ENCODE measurements at places on chromosomes 1 and 21. TPM values are rescaled to one million over a fixed set of nuclear protein-coding genes. Genes with fewer than 3 reads are reported as not detected.

- no peak overlapping the region for H3K4me3 ChIP-seq
- no peaks in the 10 kb centered on the region for H3K27me3 ChIP-seq
- no peak for DNase-seq
- H3K27ac ChIP-seq, result no peak overlapping the region
- H3K4me1 ChIP-seq, result no peaks in the 10 kb centered on the region
Observed at GRCh38 chr1:119410961-119411360, 4.0 kb upstream of the HSD3B2 start.

DISP3 gene
- total RNA-seq, result 2.3 TPM

GRCh38 chr1:160209321-160210046 lies 4.3 kb downstream of the PEA15 start:
- no peak for DNase-seq
- H3K27ac ChIP-seq, result peak overlapping the region; percentile 98
- H3K36me3 ChIP-seq, result peaks cover 19% of the 10 kb centered on the region
- peaks cover 18% of the 10 kb centered on the region for H3K4me1 ChIP-seq
- H3K27me3 ChIP-seq, result no peaks in the 10 kb centered on the region

DPYD gene
- 19.0 TPM for total RNA-seq

- no peak overlapping the region for H3K4me3 ChIP-seq
- H3K4me1 ChIP-seq, result peaks cover 26% of the 10 kb centered on the region
- H3K27me3 ChIP-seq, result no peaks in the 10 kb centered on the region
- no peak overlapping the region for H3K27ac ChIP-seq
- H3K36me3 ChIP-seq, result peaks cover 6% of the 10 kb centered on the region
- DNase-seq, result peak; percentile 16
Observed at GRCh38 chr1:36086529-36087232, 2.0 kb upstream of the ADPRS start.

GRCh38 chr1:64424412-64424811 lies 45.5 kb upstream of the CACHD1 start:
- H3K36me3 ChIP-seq, result no peaks in the 10 kb centered on the region
- no peak overlapping the region for H3K4me3 ChIP-seq
- DNase-seq, result no peak
- no peak overlapping the region for H3K27ac ChIP-seq

GRCh38 chr1:231523816-231524215 lies 4.7 kb upstream of the TSNAX start:
- H3K4me1 ChIP-seq, result peaks cover 6% of the 10 kb centered on the region
- no peak overlapping the region for H3K4me3 ChIP-seq
- H3K27me3 ChIP-seq, result no peaks in the 10 kb centered on the region
- H3K27ac ChIP-seq, result no peak overlapping the region
- DNase-seq, result no peak

MMEL1 gene
- 0.22 TPM for total RNA-seq

- no peak overlapping the region for H3K27ac ChIP-seq
- DNase-seq, result no peak
- H3K27me3 ChIP-seq, result no peaks in the 10 kb centered on the region
- H3K4me3 ChIP-seq, result no peak overlapping the region
- no peaks in the 10 kb centered on the region for H3K4me1 ChIP-seq
Observed at GRCh38 chr1:18528616-18529015, 47.9 kb downstream of the KLHDC7A start.

S100A3 gene
- not detected for total RNA-seq

TRAF3IP3 gene
- total RNA-seq, result 257 TPM

DNA sequence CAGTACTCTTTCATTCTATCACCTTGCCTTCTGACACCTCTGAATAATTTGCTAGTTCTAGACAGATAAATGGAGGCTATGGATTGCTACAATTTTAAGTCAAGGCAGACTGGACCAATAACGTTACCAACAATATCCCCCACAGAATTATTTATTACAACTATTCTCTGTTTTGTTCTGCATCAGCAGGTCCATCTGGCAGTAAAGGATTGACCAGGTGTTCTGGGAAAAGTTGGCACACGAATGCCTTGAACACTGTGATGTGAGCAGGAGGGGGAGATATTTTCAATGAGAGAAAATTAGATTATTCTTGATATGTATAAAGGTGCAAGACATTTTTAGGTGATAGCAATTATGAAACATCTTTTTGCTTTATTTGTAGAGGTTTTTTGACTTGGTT lies 718.8 kb upstream of the TMPRSS15 start:
- no peak for DNase-seq
- H3K4me3 ChIP-seq, result no peak overlapping the region
- H3K4me1 ChIP-seq, result no peaks in the 10 kb centered on the region
- H3K36me3 ChIP-seq, result no peaks in the 10 kb centered on the region
- H3K27ac ChIP-seq, result no peak overlapping the region
- H3K27me3 ChIP-seq, result no peaks in the 10 kb centered on the region

- H3K27ac ChIP-seq, result no peak overlapping the region
- no peaks in the 10 kb centered on the region for H3K4me1 ChIP-seq
- no peaks in the 10 kb centered on the region for H3K27me3 ChIP-seq
- DNase-seq, result no peak
- H3K36me3 ChIP-seq, result no peaks in the 10 kb centered on the region
- H3K4me3 ChIP-seq, result no peak overlapping the region
Observed at GRCh38 chr1:155106862-155107261, 20.8 kb upstream of the EFNA1 start.

PBX1 gene
- total RNA-seq, result 0.32 TPM

DNA sequence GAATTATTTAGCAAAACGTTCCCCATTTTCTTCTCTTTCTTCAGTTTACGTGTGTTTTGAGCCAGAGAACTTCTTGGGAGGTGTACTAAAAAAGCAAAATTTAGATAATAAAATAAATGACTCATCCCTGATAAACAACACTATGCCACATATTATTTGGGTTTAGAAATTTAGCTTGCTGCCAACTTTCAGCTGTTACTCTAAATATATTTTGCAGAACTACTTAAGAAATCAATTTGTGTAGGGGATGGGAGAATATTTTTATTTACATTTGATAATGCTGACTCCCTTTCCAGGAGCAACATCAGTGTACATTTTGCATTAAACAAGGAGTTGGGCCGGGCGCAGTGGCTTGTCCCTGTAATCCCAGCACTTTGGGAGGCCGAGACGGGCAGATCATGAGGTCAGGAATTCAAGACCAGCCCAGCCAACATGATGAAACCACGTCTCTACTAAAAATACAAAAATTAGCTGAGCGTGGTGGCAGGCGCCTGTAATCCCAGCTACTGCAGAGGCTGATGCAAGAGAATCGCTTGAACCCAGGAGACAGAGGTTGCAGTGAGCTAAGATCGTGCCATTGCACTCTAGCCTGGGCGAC lies 151.4 kb upstream of the ZRANB2 start:
- no peaks in the 10 kb centered on the region for H3K36me3 ChIP-seq
- no peaks in the 10 kb centered on the region for H3K4me1 ChIP-seq
- no peak overlapping the region for H3K27ac ChIP-seq
- DNase-seq, result no peak
- no peaks in the 10 kb centered on the region for H3K27me3 ChIP-seq
- H3K4me3 ChIP-seq, result no peak overlapping the region

GRCh38 chr21:33314111-33314510 lies 10.7 kb upstream of the IFNAR1 start:
- peaks cover 13% of the 10 kb centered on the region for H3K4me1 ChIP-seq
- H3K27ac ChIP-seq, result no peak overlapping the region
- no peaks in the 10 kb centered on the region for H3K27me3 ChIP-seq
- DNase-seq, result no peak
- H3K4me3 ChIP-seq, result no peak overlapping the region

DNA sequence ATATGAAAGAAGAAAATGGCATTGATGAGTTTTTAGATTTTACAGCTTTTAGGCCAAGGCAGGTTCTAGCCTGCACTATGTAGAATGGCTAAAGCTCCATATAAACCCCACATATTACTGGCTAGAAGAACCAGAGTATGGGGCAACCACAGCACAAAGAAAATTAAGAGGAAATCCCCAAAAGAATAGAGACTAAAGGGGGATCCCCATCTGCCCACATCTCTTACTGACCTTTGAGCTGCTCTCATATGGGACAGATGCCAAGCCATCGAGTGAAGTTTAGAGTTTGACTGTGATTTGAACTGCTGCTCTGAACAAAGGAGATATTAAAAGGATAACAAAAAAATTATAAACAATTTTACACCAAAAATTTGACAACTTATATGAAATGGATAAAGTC lies 102.2 kb upstream of the HAO2 start:
- no peak overlapping the region for H3K27ac ChIP-seq
- DNase-seq, result no peak
- H3K4me3 ChIP-seq, result no peak overlapping the region
- H3K27me3 ChIP-seq, result no peaks in the 10 kb centered on the region
- H3K4me1 ChIP-seq, result no peaks in the 10 kb centered on the region

KCNE2 gene
- not detected for total RNA-seq

GRCh38 chr1:111615870-111616715 lies 3.5 kb upstream of the RAP1A start:
- no peaks in the 10 kb centered on the region for H3K36me3 ChIP-seq
- peak overlapping the region; percentile 87 for H3K27ac ChIP-seq
- H3K4me3 ChIP-seq, result peak overlapping the region; percentile 28
- DNase-seq, result peak; percentile 85

TMEM240 gene
- 0.66 TPM for total RNA-seq

GRCh38 chr1:246005067-246005466 lies 502.0 kb downstream of the SMYD3 start:
- no peaks in the 10 kb centered on the region for H3K27me3 ChIP-seq
- DNase-seq, result no peak
- H3K36me3 ChIP-seq, result no peaks in the 10 kb centered on the region
- no peaks in the 10 kb centered on the region for H3K4me1 ChIP-seq
- H3K27ac ChIP-seq, result no peak overlapping the region

CNST gene
- total RNA-seq, result 54.6 TPM

DNA sequence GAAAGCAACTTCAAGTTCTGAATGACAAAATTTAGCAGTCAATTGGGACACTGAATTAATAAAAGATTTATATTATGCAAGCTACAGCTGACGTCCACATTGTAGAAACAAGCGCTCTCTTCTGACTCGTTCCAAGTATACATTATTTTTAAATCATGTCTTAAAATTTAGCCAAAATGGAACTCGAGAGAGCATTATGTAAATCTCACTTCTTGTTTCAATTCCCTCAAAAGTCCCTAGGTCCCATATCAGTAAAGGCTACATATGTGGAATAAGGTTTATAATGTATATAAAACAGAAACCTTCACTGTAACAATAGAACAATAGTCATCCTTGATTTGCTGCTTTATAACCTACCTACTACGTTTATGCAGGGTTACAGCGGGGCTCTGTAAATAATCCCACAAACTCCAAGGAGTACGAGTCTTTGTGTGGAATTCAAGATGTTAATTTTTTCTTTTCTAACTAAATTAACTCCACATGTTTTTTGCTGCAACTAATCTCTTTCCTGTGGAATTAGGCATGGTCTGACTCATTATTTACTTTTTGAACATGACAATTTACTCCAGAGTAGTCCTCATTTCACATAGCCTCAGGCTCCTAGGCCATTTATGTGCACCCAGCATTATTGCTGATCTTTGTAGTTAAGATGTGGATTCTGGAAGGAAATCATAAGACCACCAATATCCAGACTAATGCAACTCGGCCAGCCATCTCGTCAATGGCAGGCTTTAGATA lies 785.1 kb downstream of the LTN1 start:
- no peak for DNase-seq
- no peaks in the 10 kb centered on the region for H3K27me3 ChIP-seq
- no peak overlapping the region for H3K27ac ChIP-seq
- H3K4me1 ChIP-seq, result no peaks in the 10 kb centered on the region
- H3K4me3 ChIP-seq, result no peak overlapping the region

ETV3L gene
- total RNA-seq, result not detected

MAN1C1 gene
- 0.89 TPM for total RNA-seq

TMPRSS3 gene
- 0.22 TPM for total RNA-seq

- no peaks in the 10 kb centered on the region for H3K27me3 ChIP-seq
- peak overlapping the region; percentile 89 for H3K27ac ChIP-seq
- peak overlapping the region; percentile 97 for H3K4me3 ChIP-seq
- peaks cover 34% of the 10 kb centered on the region for H3K4me1 ChIP-seq
Observed at GRCh38 chr1:43973981-43974442, 748 bp upstream of the ATP6V0B start.

- H3K27me3 ChIP-seq, result no peaks in the 10 kb centered on the region
- no peak overlapping the region for H3K27ac ChIP-seq
- no peak for DNase-seq
- H3K4me1 ChIP-seq, result no peaks in the 10 kb centered on the region
- H3K4me3 ChIP-seq, result no peak overlapping the region
Observed at GRCh38 chr21:46127239-46128105, 27.9 kb downstream of the FTCD start.

HRNR gene
- not detected for total RNA-seq

GRCh38 chr1:38052750-38053415 lies 6.3 kb upstream of the POU3F1 start:
- no peak overlapping the region for H3K4me3 ChIP-seq
- peaks cover 20% of the 10 kb centered on the region for H3K4me1 ChIP-seq
- peak; percentile 79 for DNase-seq
- H3K36me3 ChIP-seq, result no peaks in the 10 kb centered on the region
- H3K27me3 ChIP-seq, result peaks cover 2% of the 10 kb centered on the region

- no peaks in the 10 kb centered on the region for H3K27me3 ChIP-seq
- no peak for DNase-seq
- H3K4me3 ChIP-seq, result no peak overlapping the region
- H3K4me1 ChIP-seq, result no peaks in the 10 kb centered on the region
- H3K36me3 ChIP-seq, result peaks cover 73% of the 10 kb centered on the region
- H3K27ac ChIP-seq, result no peak overlapping the region
Observed at GRCh38 chr21:36218691-36219090, 62.1 kb downstream of the DOP1B start.

- H3K27ac ChIP-seq, result no peak overlapping the region
- H3K4me3 ChIP-seq, result no peak overlapping the region
- H3K4me1 ChIP-seq, result peaks cover 40% of the 10 kb centered on the region
- H3K36me3 ChIP-seq, result no peaks in the 10 kb centered on the region
- H3K27me3 ChIP-seq, result no peaks in the 10 kb centered on the region
- no peak for DNase-seq
Observed at GRCh38 chr1:21764615-21765423, 18.1 kb downstream of the USP48 start.

GRCh38 chr1:167904652-167905130 lies 9.2 kb downstream of the ADCY10 start:
- no peaks in the 10 kb centered on the region for H3K36me3 ChIP-seq
- H3K27me3 ChIP-seq, result no peaks in the 10 kb centered on the region
- no peak overlapping the region for H3K4me3 ChIP-seq
- DNase-seq, result no peak
- no peaks in the 10 kb centered on the region for H3K4me1 ChIP-seq

DNA sequence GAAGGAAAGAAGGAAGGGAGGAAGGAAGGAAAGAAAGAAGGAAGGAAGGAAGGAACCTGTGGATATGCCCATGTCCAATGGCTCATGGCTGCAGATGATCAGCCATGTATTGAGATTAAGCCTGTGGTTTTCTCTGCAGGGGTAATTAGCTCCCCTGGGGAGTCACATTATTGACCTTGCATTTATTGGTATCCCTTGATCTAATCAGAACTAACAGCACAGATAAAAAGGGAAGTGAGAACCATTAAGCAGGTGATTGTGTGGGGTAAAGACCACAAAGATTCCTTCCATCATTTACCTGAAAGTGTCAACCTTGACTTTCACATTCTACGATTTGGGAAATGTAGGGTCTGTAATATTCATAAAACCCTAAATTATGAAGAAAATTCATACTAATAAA lies 390.7 kb downstream of the BRINP2 start:
- H3K4me3 ChIP-seq, result no peak overlapping the region
- H3K27ac ChIP-seq, result no peak overlapping the region
- H3K36me3 ChIP-seq, result no peaks in the 10 kb centered on the region

All from B cell (primary cell).